ENCODE measurements at places on chromosomes 13 and 19. TPM values are rescaled to one million over a fixed set of nuclear protein-coding genes. Genes with fewer than 3 reads are reported as not detected.
A peak's percentile ranks its signal among the peaks of the same experiment; 100 is the strongest.

GRCh38 chr19:6412447-6413091 lies 12.0 kb downstream of the KHSRP start:
- H3K4me1 ChIP-seq = no peaks in the 10 kb centered on the region
- peaks cover 40% of the 10 kb centered on the region for H3K36me3 ChIP-seq
- no peaks in the 10 kb centered on the region for H3K27me3 ChIP-seq
- peak; percentile 57 for DNase-seq

GRCh38 chr13:60335531-60335930 lies 61.5 kb upstream of the TDRD3 start:
- H3K36me3 ChIP-seq = no peaks in the 10 kb centered on the region
- peaks cover 25% of the 10 kb centered on the region for H3K27me3 ChIP-seq
- no peak overlapping the region for H3K27ac ChIP-seq
- peak; percentile 16 for DNase-seq

The TTC9B gene
- total RNA-seq = 0.17 TPM

The PGLYRP2 gene
- not detected for total RNA-seq

DNA sequence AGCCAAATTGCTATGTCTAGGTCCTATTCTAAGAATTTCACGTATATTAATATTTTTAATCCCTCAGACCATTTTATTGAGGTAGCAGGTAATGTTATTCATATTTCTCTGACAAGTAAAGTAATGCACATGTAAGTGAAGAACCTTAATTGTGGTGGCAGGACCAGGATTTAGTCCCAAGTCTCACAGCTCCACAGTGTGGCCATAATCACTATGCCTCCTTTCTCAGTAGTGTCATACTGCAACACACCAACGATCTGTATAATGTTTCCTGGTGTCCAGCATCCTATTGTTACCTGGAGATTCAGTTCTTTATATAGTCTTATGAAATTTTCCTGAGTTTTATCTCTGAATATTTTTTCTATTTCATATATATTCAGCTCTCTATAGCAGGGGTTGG lies 340.3 kb downstream of the OLFM4 start:
- no peaks in the 10 kb centered on the region for H3K4me1 ChIP-seq
- no peak for DNase-seq
- no peak overlapping the region for H3K27ac ChIP-seq
- H3K4me3 ChIP-seq = no peak overlapping the region

DNA sequence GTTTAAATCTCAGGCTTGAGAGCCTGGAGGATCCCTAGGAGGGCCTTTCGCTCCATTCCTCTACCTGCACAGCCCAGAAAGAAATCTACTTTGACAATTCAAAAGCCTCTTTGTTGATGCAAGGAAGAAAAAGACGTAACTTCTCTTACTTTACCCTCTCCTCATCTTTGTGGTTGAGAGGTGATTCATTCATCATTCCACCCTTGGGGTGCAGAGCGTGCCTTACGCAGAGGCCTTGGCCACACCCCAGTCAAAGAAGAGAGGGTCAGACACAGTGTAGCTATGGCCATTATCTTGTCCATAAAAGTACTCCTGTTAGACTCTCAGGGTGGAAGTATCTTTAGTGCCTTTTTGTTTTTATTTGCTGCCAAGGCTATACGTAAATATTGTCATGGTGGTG lies 184.0 kb downstream of the IRS2 start:
- H3K4me1 ChIP-seq = no peaks in the 10 kb centered on the region
- H3K27ac ChIP-seq = no peak overlapping the region
- no peak overlapping the region for H3K4me3 ChIP-seq

DNA sequence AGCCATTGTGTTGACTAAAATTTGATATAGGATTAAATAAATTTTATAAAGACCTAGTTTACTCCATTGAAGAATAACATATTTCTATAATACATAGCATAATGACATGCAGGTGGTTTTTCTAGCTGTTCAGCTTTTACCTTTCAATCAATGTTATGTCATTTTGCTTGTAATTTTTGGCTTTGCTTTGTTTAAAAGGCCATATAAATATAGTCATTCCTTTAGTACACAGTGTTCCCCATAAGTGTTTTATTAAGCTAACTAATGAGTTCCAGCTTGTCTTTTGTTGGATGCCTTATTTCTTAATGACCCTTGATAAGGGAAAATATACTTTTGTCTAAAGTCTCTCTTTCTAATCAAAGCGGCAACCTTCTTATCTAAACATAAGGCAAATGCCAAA lies 906.3 kb upstream of the GPC6 start:
- no peaks in the 10 kb centered on the region for H3K27me3 ChIP-seq
- no peaks in the 10 kb centered on the region for H3K36me3 ChIP-seq
- no peaks in the 10 kb centered on the region for H3K4me1 ChIP-seq

The ATP12A gene
- 0.11 TPM for total RNA-seq

GRCh38 chr13:103354171-103354570 lies 288.0 kb upstream of the SLC10A2 start:
- no peaks in the 10 kb centered on the region for H3K27me3 ChIP-seq
- H3K27ac ChIP-seq = no peak overlapping the region
- no peaks in the 10 kb centered on the region for H3K4me1 ChIP-seq
- H3K36me3 ChIP-seq = no peaks in the 10 kb centered on the region
- DNase-seq = no peak

DNA sequence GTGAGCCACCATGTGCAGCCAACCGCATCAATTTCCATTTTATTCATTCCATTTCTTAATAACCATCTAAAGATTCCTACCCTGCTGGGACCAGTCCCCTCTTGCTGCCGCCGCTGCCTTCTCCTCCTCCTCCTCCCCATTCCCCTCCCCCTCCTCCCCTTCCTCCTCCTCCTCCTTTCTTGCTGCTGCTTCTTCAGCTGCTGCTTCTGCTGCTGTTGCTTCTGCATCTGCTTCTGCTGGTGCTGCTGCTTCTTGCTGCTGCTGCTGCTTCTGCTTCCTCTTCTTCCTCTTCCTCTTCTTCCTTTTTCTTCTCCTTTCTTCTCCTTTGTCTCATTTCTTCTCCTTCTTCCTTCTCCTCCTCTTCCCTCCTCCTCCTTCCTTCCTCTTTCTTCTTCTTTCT lies 20.0 kb upstream of the SPRYD7 start:
- no peaks in the 10 kb centered on the region for H3K36me3 ChIP-seq
- H3K27me3 ChIP-seq = no peaks in the 10 kb centered on the region
- no peaks in the 10 kb centered on the region for H3K4me1 ChIP-seq
- H3K27ac ChIP-seq = no peak overlapping the region
- H3K4me3 ChIP-seq = no peak overlapping the region

DNA sequence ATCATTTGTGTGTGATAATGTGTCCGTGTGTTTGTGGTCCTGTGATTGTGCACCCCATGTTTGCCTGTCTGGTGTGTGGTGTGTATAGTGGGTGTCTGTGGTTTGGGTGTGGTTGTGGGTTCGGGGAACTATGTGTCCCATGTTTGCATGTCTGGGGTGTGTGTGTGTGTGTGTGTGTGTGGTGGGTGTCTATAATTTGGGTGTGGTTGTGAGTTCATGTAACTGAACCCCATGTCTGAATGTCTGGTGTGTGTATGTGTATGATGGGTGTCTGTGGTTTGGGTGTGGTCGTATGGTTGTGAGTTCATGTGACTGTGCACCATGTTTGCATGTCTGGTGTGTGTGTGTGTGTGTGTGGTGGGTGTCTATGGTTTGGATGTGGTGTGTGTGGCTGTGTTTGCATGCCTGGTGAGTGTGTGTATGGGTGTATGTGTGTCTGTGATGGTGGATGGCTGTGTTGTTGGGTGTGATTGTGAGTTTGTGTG lies 11.1 kb upstream of the NFIX start:
- H3K27me3 ChIP-seq = no peaks in the 10 kb centered on the region
- no peak overlapping the region for H3K4me3 ChIP-seq
- no peaks in the 10 kb centered on the region for H3K4me1 ChIP-seq
- H3K36me3 ChIP-seq = no peaks in the 10 kb centered on the region
- no peak overlapping the region for H3K27ac ChIP-seq
- no peak for DNase-seq

DNA sequence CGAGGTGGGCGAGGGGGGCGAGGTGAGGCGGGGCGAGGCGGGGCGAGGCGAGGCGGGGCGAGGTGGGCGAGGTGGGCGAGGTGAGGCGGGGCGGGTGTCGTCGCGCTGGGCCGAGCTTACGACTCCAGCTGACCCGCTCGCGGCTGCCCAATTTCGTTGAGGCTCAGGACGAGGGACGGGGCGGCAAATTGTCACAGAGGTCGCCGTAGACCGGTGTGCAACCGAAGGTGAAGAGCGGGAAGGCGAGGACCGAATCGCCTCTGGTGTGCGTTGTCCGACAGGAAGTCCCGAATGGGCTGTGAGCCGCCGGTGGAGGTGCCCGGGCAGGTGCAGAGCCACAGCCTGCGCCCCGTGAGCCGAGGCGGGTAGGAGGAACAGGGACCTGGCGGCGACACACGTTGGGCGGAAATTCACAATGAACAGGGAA lies at the start of gene LACC1:
TSS of gene LACC1 (plus strand) at position 150 of the 427 bp plus-strand sequence. CDS start 1,082 bp downstream, outside the sequence.
- no peaks in the 10 kb centered on the region for H3K27me3 ChIP-seq
- H3K27ac ChIP-seq = peak within 1 kb of the TSS; percentile 76
- no peaks in the 10 kb centered on the region for H3K36me3 ChIP-seq
- H3K4me1 ChIP-seq = peaks cover 44% of the 10 kb centered on the region
- peak within 1 kb of the TSS; percentile 70 for H3K4me3 ChIP-seq

DNA sequence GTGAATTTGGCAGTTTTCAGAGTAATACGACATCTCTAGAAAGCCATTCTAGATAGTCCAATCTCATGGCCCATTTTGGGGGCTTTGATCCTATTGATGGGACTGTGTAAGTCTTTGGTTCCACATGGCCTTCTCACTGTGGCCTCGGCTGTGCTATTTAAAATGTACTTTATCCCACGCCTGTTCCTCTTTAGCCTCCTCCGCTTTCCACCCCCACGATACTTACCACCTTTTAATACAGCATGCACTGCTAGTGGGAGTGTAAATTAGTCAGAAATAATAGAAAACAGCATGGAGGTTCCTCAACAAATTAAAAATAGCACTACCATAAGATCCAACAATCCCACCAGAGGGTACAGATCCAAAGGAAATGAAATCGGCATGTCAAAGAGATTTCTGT lies 28.3 kb upstream of the CEBPG start:
- H3K4me3 ChIP-seq = no peak overlapping the region
- no peaks in the 10 kb centered on the region for H3K36me3 ChIP-seq
- no peaks in the 10 kb centered on the region for H3K4me1 ChIP-seq
- no peak overlapping the region for H3K27ac ChIP-seq

All from PC-3 (cell line).